GM20000 (cell line): ENCODE measurements at places on chromosomes 5 and 9.

GRCh38 chr5:96926276-96926675 is 9.6 kb upstream of the LNPEP start:
- no peak for DNase-seq

DNA sequence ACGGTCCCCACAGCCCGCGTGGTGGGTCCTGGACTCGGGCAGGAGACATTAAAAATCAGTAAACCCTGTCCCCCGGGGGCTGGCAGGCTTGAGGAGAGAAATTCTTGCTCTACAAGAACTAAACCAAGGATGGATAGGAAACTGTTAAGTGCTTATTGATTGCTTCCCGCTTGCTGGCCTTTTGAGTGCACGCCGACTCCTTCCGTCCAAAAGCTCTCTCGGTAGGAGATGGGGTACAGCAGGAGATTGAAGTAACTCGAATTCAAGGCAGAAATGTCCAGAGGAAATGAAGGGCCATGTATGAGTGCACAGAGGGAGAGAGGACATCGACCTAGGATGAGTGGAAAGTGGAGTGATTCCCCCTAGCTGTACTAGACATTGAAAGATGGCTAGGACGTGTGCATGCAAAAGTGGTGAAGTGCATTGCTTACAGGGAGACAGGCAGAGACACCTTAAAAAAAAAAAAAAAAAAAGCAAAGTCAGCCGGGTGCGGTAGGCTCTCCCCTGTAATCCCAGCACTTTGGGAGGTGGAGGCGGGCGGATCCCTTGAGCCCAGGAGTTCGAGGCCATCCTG is 923 bp downstream of the RECK start:
- DNase-seq: no peak

- no peak for DNase-seq
Measured at GRCh38 chr9:2132484-2133082, 117.4 kb downstream of the SMARCA2 start.

- no peak for DNase-seq
Measured at GRCh38 chr5:167850911-167851310, 440.5 kb upstream of the WWC1 start.

DNA sequence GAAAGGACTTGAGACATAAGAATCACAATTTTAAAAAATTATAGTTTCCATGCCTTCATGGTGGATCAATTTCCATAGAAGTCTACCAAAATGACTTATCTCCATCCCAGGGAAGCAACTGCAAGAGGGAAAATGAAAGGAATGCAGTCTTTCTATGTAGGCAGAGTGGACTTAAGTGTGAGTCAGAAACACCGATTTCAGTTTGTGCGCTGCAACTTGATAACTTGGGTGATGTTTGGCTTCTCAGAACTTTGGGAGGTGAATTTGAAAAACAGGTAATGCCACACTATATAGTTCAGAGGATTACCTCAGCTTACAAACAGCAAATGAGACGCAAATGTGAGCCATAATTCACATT is 708 bp upstream of the CSNK1G3 start:
- DNase-seq: no peak

DNA sequence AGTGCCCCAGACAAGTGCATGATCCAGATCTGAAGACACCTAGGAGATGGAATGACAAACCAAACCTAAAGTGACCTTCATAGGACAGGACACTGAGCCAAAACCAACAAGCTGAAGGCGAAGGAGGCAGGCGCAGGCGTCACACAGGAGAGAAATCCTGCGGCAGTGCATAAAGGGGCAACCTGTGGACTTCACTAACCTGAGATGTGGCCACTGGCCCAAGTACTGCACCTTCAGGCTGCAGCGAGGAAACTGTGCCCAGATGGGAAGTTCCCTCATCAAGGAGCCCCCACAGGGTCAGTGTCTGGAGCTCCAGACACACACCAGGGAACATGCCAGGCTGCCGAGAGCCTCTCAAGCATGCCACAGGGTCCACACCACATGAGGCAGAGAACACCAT is 3.7 kb downstream of the IPPK start:
- no peak for DNase-seq

DNA sequence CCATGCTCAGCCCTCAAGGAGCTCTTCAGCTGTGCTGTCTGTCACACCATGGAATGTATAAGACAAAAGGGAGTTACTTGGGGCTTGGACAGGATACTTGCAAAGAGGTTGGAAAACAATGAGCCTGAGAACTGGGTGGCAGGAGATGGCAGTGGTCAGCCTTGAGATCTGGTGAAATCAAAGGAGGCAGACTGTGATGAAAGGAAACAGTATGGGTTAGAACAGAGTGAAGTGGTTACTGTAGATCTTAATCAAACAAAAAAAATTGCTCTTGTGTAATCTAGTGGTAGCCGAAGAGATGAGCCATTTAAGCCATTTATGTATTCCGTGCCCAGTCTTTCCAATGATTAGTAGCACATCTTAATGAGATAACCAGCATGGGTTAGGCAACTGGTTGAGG is 142.2 kb downstream of the SV2C start:
- DNase-seq: no peak

GRCh38 chr5:96569770-96570169 is 92.4 kb upstream of the CAST start:
- DNase-seq: no peak

GRCh38 chr9:90569511-90569910 is 73.1 kb downstream of the DIRAS2 start:
- no peak for DNase-seq

DNA sequence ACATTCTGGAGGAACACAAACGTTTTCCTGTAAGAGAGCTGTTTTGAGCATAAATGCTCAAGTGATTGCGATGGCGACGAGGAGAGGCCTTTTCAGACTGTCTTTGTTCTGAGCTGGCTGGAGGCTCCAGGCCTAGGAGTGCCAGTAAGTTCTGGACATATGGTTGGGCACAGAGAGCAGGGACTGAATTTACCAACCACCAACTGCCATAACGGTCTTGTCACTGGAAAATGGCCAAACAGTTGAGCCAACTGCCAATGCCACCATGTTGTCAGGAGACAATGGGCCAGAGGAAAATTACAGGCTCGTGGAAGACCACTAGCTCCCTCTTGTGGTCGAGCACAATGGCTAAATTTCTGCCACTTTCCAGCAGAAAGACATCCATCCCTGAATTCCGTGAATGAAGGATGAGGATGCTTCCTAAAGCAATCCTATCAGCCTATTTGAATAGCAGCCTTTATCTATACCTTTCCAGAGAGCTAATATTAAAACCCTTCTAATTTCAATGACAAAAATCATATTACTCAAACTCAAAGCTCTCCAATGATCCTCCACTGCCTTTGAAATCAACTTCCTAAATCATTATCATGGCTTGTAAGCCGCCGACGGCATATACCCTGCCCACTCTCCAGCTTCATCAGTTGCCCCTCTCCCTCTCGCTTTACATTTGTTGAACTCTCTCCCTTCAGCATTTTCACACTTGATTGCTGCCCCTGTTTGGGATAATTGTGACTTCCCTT is 66.9 kb upstream of the GLIS3 start:
- peak; percentile 33 for DNase-seq

DNA sequence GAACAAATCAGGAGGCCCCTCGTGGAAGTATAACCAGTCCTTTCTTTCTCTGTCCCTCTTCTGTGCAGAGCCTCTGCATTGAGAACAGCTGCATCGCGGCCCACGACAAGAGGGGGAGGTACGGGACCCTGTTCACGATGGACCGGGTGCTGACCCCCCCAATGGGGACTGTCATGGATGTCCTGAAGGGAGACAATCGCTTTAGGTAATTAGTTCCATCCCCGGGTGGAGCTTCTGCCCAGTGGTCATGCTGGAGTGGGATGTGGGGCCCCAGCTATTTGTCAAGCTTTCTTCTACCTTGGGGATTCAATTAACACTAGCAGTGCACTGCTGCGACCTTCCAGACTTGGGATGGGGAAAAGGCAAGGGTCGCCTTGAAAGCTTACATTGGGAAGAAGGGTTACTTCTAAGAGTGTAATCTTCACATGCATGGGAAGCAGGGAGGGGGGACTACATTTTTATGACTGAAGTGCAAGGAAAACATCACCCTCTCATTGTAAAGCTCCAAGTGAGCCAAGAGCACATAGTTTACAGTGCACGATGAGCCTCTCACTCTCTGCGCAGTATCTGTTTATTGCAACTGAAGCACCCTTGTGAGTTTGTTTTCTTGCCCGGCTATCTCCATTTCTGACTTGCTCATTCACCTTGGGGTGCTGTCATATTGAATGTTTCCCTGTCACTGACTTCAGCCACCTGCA is 27.0 kb downstream of the TGFBI start:
- DNase-seq: no peak

- no peak for DNase-seq
Measured at GRCh38 chr9:112869917-112870316, 20.8 kb downstream of the SLC46A2 start.

DNA sequence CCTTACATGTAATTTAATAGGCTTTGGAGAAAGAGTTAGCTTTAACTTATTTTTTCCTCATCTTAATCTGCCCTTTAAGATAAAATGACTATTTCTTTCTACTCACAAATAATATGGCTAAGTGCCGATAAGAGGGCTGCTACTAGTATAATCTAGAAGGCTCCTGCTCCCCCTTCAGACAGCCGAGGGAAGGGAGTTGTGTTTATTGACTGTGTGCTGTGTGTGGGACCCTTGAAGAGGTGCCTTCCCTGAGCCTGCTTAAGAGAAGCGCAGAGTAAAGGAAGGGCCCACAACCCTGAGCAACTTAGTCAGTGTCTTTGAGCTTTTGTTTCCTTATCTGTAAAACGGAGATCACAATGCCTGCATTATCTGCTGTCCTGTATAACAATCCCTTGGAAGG is 28.1 kb upstream of the CKMT2 start:
- DNase-seq: no peak

- no peak for DNase-seq
Measured at GRCh38 chr9:121071370-121071755, 3.4 kb upstream of the CNTRL start.

DNA sequence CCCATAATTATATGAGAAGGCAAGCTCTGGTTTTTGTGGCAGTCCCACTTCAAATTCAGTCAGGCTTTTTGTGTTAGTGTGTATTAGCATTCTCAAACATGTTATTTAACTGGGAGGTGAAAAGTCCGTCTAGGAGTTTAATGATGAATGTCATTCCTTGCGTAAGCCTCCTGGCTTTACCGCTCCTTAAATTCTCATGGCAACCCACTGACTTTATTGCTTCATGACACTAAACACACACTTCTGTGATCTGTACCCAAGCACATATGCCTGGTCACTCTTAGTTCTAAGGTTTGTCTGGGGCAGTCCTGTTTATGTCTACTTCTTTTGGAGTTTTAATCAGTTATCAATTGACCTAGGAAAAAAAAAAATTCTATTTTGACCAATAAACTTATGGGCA is 677.9 kb upstream of the DMAC1 start:
- no peak for DNase-seq

GRCh38 chr5:145499483-145499882 is 335.7 kb downstream of the PRELID2 start:
- DNase-seq: no peak

GRCh38 chr5:103923616-103924168 is 361.1 kb upstream of the NUDT12 start:
- DNase-seq: no peak

- no peak for DNase-seq
Measured at GRCh38 chr9:33782395-33783152, 12.8 kb upstream of the PRSS3 start.

DNA sequence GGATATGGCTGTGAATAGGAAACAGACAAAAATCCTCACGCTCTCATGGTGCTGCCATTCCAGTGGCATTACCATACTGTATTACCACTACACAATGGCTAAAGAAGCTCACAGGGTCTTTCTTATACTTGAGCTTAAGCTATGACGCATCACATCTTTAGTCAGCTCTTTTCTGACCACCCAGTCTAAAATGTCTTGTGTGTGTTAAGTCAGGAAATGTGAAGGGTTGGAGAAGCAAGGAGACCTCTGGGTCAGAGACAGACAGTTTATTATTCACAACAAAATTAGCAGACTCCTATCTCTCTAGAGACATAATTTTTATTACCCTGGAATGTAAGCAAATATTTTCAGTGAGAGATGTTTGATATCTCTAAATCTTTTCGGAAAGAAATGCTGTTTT is 1583.2 kb upstream of the WWC1 start:
- DNase-seq: no peak

GRCh38 chr5:145587710-145588109 is 247.4 kb downstream of the PRELID2 start:
- no peak for DNase-seq

DNA sequence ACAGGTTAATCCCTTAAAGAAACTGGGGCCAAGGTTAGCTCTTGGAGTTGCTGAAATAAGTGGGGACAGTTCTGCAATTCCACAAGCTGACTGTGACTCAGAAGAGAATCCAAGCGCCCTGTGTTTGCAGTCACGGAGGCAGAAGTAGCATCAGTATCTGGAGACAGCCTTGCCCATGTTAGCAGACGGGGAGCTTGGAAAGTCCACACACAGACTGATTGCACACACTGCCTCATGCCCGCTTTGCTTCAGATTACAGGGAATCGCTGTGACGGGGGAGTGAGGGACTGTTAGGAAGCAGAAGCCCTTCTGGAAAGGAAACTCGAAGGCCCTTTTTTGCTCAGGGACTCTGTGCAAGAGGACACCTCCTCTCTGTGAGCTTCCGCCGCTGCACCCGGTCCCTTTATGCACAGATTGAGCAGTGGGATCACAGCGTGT is 30.9 kb upstream of the PPP1R26 start:
- no peak for DNase-seq

- DNase-seq: peak; percentile 2
Measured at GRCh38 chr9:73640971-73641370, 489.3 kb downstream of the ANXA1 start.

DNA sequence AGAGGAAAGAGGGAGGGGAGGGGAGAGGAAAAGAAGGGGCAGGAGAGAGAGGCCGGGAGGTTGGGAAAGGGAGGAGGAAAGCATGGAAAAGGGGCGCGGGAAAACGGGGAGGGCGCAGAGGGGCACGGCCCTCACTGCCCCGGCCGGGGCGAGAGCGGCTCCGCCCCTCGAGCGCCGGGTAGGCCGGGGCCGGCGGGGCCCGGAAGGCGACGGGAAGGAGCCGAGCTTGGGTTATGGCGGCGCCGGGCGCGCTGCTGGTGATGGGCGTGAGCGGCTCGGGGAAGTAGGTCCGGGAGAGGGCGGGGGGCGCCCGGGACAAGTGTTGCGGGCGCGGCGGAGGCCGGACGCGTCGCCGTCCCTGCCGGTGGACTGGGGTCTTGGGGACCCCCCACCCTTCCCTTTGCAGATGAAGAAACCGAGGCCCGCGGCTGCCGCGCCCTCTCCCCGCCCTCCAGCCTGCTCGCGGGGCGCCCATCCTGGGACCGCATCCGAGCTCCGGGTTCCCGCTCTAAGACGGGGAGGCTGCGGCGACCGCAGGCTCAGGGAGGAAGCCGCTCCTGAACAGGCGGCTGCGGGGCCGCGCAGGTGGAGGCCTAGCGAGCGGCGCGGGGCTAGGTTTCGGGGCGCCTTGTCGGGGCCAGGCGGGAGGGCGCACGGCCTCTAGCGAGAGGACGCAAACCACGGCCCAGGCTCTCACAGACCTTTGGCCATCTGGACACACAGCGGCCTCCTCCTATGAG is at the start of gene IDNK:
IDNK (plus strand) TSS at position 205 of the 740 bp plus-strand sequence; CDS start at position 234, 29 bp downstream.
- DNase-seq: peak; percentile 86

DNA sequence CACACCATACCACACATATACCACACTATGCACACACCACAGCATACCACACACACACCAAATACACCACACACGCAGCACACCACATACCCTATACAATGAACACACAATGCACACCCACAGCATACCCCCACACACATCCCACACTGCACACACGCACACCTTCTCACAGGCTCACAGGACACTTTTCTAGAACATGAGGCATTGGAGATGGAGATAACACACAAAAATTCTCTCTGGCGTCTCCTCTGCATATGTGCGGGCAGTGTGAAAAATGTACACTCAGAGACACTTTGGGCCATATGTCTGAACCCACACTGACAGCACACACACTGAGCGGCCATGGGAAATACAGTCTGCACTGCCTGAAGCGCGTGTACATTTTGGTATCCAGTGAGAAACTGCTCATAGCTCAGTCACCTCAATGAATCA is 278.1 kb downstream of the GADD45G start:
- DNase-seq: no peak
